Activated gamma-delta T cell treated with anti-CD3 and anti-CD28 coated beads, Interleukin-2, amount 50 U/mL, for 16 hours (primary cell): ENCODE measurements at places on chromosomes 16 and 17.

DNA sequence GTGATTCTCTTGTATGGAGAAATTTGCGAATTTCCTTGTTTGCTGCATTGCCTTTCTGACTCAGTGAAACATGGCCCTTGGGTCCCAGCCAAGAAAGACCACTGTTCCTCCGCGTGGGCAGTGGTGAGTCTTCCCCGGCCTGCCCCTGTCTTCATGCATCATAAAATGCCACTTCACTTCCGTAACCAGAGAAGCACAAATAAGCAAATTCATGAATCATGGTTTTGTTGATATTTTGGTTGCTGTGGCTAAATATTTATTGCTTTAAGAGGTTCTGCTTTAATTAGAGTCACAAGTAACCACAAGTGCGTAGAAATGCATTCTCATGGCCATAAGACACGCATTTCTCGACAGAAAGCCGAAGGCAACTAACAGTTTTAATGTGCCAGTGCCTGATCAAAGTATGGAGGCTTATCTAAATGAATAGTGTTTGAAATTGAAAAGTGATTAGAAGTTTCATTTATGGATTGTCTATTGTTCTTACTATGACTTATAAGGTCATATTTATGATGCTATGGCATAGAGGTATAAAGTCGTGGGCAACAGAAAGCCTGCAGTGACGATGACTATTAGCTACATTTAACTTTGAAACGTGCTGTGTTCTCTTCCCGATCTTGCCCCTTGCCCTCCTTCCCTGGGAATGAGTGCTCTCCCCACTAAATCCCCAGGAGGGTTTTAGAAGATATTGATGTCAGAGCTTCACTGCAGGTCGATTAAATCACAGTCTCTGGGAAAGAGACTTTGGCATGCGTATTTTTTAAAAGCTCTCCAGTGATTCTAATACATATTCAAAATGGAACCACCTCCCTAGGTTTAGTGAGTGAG lies 76.0 kb downstream of the WIPI1 start:
- DNase-seq, result no peak

DNA sequence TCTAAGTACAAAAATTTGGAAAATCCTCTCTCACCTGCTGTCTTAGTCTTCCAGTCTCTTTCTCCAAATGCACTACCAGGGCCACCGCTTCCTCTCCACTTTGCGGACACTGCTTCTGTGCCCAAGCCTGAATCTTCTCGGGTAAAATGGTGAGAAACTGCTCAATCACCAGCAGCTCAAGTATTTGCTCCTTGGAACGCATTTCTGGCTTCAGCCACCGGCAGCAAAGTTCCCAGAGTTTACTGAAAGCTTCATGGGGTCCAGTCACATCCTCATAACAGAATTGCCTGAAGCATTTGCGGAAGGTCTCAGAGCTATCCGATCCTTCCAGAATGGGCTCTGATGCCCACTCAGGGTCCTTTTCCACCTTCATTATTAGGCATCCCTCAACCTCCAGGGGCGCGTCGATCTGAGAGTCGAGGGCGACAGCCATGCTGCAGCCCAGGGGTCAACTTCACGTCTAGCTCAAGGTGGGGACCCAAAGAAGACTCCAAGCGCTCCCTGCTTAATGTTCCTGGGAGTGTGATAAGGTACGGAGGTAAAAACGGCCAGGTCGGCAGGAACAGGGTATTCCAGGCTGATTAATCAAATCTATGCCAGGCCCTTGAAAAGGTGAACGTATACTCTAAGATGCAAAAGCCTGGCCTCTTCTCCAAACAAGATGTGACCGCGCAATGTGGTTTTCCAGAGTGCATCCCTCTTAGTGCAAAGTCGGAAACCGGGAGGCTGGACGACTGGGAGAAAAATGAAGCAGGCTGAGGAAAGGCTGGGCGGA lies 763 bp downstream of the ZKSCAN2 start:
- no peak for DNase-seq

DNA sequence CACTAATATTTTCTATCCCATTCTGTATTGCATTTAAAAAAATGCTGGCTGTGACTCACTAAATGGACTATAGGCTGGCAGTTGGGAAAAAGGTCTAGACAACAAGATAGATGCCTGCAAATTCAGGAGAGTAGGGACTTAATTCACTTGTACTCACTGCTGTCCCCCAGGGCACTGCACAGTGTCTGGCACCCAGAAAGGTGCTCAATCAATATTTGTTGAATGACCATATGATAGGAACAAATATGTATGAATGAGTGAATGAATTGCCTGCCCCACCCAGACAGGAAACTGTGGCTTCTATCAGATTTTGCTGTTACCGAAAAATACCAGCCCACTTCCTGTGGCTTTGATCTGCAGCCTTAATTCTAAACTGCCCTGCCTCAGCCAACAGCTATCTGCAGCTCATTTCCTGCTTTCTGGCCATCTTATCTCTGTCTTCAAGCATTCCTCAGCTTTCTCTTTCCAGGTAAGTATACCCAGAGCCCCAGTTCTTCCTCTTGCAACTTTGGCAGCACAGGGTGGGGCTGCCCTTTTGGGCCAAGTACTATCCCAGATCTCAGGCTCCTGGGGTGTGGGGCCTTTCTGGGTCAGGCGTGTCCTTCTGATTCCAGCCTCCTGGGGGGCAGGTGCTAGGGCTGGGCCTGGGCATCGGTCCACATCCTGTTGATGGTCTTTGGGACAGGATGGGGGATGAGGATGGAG lies 15.3 kb upstream of the TNS4 start:
- peak; percentile 58 for DNase-seq

GRCh38 chr16:85302018-85302847 lies 190.0 kb upstream of the CIBAR2 start:
- DNase-seq, result no peak

GRCh38 chr17:55237268-55237667 lies 27.5 kb upstream of the HLF start:
- DNase-seq, result no peak

DNA sequence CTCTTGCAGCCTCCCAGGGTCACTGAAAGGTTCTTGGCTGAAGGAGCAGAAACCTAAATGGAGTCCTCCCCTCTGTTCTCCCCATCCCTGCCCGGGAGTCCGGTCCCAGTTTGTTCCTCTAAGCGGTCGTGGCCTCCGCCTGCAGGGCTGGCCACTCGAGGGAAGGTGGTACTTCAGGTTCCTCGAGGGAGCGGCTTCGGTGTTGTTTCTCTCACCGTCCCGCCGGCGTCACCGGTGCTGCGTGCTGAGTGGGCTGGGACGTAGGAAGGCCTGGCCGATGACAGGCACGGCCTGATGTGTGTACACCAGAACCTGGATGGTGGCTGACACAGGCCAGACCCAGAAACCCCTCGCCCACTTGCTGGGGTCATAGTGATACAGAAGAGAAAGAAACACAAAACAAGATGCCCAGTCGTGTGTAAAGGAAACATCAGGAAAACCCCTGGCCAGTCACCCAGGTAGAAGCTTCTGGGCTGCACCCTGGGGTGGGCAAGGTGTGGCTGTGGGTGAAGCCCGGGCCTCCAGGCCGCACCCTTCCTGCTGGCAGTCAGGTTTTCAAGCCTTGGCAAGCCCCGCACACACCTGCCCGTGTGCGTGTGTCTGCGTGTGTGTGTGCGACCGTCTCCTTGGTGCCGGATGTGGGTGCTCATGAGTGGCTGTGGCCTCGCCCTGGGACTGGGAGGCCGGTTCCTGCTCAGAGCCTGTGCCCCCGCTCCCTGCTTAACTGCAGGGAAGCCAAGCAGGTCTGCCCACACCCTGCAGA lies 52.0 kb downstream of the BAIAP2 start:
- DNase-seq, result no peak

DNA sequence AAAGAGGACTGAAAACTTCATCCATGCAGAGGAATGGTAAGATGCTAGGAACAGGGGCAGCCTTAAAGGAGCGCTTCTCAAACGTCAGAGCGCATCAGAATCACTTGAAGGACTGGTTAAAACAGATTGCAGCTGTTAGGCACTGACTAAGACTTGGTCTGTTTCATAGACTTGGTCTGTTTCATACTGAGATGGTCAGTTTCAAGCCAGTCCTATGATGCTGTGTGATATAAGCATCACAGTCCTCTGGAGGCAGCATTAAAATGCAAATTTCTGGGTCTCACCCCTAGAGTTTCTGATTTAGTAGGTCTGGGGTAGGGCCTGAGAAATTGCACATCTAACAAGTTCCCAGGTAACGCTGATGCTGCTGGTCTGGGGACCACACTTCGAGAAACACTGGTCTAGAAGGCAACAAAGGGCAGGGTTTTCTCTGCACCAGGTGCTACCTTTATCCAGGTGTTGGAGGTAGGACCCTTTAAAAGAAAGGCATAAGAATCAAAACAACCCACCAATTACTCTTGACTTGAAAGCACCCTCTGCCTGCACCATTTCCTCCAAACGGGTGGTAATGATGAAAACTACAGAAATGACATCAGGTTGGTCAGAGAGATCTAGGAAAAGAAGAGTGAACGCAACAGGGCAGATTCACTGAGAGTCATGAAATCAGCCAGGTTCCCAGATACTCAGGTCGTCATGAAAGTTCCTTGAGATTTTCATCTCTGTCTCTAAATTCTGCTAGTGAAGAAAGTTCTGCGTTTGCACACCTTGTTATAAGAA lies 95.0 kb upstream of the RCVRN start:
- DNase-seq, result no peak

DNA sequence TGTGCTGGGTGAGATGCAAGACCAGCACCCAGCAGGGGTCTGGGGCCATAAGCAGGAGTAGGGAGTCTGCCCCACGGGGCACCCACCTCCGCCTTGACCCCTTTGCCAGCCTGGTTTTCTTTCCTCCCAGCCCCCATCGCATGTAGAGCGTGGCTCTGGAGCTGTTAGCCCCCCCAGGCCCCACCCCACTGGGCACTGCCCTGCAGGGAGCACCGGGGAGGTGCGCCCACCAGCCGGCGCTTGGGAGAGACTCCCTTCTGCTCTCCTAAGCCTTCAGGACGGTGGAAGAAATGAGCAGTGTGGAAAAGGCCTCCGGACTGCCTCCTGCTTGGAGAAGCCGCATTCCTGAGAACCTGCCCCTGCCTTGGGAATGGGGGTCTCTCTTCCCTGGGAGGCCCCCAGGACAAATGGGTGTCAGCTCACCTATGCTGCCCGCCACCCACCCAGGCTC lies 186.2 kb downstream of the IRF8 start:
- DNase-seq, result no peak

GRCh38 chr17:40415390-40415789 lies 2.3 kb downstream of the TOP2A start:
- no peak for DNase-seq

DNA sequence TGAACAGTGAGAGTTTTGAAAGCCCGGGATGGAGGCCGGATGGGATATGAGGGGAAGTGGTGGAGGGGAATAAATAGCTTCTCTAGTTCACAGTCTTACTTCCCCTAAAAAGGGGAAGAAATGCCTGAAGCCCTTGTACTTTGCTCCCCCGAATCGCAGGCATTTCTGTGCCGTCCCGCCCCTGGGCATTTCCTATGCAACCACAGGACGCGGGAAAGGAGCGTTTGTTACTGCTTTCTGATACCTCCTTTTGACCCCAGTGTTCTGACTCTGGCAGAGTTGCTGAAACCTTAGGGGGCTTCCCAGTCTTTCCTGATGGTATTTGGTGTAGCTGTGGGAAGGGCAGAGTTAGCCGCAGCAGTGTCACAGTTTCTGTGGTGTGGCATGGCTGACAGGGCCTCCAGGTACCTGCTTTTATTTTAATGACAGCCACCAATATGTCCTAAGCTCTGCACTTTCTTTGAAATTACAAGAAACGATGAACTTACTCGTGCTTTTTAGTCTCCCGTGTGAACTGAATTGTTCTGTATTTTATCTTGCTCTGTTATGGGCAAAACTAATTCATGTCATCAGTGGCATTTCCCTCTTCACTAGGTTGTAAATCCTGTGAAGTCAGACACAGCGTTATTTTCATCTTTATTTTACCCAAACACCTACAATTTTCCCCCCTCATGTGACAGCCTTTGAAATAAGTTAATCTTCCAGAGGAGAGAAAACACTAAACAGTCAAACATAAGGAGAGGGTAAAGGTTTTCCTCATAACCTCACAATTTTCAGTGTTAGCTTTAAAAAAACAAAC lies 27.1 kb downstream of the USP10 start:
- DNase-seq, result no peak

DNA sequence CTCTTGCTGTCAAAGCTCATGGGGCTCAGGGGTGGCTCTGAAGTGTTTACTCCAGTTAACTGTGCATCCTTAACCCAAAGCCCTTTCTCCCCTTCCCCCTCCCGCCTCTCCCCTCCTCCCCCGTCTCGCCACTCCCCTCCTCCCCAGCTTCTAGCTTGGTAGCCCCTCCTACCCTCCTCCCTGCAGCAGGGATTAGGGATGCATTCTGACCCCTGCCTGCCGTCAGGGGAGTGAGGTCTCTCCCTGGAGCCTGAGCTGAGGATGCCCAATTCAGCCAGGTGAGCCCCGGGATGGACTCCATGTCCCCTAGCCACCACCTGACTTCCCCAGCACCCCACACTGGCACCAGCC lies 1.6 kb downstream of the HS3ST6 start:
- no peak for DNase-seq

GRCh38 chr17:320139-320538 lies 32.5 kb downstream of the RPH3AL start:
- DNase-seq, result no peak

DNA sequence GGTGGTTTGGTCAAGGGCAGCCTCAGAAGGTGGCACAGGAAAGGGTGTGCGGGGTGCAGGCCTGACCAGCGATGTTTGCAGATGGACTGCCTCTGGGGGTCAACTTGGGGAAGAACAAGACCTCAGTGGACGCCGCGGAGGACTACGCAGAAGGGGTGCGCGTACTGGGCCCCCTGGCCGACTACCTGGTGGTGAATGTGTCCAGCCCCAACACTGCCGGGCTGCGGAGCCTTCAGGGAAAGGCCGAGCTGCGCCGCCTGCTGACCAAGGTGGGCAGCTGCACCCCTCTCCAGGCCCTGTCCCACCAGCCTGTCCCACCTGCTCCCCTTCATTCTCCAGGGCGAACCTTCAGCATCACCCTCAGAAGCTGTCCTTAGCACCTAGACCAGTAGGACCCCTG lies 12.5 kb downstream of the DHODH start:
- no peak for DNase-seq

- no peak for DNase-seq
Measured at GRCh38 chr16:50915120-50915519, 173.2 kb downstream of the CYLD start.

DNA sequence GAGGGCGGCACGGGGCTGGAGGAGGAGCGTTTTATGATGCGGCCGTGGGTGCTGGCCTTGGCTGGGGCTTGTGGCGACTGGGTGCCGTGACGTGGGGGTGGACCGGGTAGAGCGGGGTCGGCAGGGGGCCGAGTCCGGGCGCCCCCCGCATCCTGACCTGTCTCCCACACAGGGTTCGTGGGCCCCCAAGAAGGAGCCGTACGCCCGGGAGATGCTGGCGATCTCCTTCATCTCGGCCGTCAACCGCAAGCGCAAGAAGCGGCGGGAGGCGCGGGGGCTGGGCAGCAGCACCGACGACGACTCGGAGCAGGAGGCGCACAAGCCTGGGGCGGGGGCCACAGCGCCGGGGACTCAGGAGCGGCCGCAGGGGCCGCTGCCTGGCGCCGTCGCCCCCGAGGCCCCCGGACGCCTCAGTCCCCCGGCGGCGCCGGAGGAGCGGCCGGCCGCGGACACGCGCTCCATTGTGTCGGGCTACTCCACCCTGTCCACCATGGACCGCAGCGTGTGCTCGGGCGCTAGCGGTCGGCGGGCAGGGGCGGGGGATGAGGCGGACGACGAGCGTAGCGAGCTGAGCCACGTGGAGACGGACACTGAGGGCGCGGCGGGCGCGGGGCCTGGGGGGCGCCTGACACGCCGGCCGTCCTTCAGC lies 81.6 kb downstream of the ARHGAP23 start:
- no peak for DNase-seq

- DNase-seq, result no peak
Measured at GRCh38 chr17:77222356-77222755, 81.6 kb downstream of the SEC14L1 start.

- no peak for DNase-seq
Measured at GRCh38 chr16:81180578-81180977, 57.9 kb upstream of the BCO1 start.
